ENCODE measurements at places on chromosomes 12 and 14. TPM values are rescaled to one million over a fixed set of nuclear protein-coding genes. Genes with fewer than 3 reads are reported as not detected.

NEUROD4 gene
- total RNA-seq, result not detected

LRP1-AS gene
- not detected for total RNA-seq

C1QL4 gene
- total RNA-seq, result 0.46 TPM

HVCN1 gene
- 1.2 TPM for total RNA-seq

NPAS3 gene
- 5.7 TPM for total RNA-seq

IRAK3 gene
- total RNA-seq, result 0.97 TPM

RNU4-1 gene
- total RNA-seq, result 1,738 TPM

SLC7A8 gene
- total RNA-seq, result 0.89 TPM

TBX5 gene
- total RNA-seq, result not detected

RNASE2 gene
- not detected for total RNA-seq

RBMS2 gene
- 65.3 TPM for total RNA-seq

RPGRIP1 gene
- total RNA-seq, result not detected

Data from chondrocyte (in vitro differentiated cells).